ENCODE measurements at places on chromosomes 1 and 21. TPM values are rescaled to one million over a fixed set of nuclear protein-coding genes. Genes with fewer than 3 reads are reported as not detected.

The PBX1 gene
- total RNA-seq = 14.4 TPM

GRCh38 chr1:226364514-226364899, 43.4 kb downstream of the PARP1 start:
- peaks cover 96% of the 10 kb centered on the region for H3K36me3 ChIP-seq
- no peaks in the 10 kb centered on the region for H3K4me1 ChIP-seq
- no peak overlapping the region for H3K27ac ChIP-seq

GRCh38 chr1:185291652-185292051, 25.4 kb downstream of the IVNS1ABP start:
- H3K4me3 ChIP-seq = no peak overlapping the region
- H3K4me1 ChIP-seq = peaks cover 5% of the 10 kb centered on the region
- DNase-seq = no peak
- H3K36me3 ChIP-seq = peaks cover 19% of the 10 kb centered on the region
- H3K27ac ChIP-seq = no peak overlapping the region

The RORC gene
- total RNA-seq = 73.8 TPM

DNA sequence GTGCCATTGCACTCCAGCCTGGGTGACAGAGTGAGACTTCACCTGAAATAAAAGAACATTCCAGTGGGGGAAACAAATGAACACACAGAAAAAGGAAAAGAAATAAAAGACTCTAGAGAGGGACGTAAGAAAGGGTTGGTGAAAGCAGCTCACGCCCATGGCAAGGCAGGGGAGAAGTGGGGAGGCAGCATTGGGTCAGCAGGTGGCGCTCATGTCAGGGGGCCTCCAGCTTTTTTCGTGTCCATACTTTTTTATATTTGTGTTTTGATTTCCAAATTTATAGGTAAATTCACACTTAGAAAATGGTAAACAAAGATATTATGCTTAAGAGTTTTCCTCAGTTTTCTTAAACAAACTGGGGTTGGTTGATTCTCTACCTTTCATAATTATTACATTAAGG, 45.5 kb downstream of the VPS13D start:
- no peaks in the 10 kb centered on the region for H3K27me3 ChIP-seq
- H3K27ac ChIP-seq = no peak overlapping the region
- H3K4me1 ChIP-seq = no peaks in the 10 kb centered on the region
- peaks cover 90% of the 10 kb centered on the region for H3K36me3 ChIP-seq
- no peak overlapping the region for H3K4me3 ChIP-seq

DNA sequence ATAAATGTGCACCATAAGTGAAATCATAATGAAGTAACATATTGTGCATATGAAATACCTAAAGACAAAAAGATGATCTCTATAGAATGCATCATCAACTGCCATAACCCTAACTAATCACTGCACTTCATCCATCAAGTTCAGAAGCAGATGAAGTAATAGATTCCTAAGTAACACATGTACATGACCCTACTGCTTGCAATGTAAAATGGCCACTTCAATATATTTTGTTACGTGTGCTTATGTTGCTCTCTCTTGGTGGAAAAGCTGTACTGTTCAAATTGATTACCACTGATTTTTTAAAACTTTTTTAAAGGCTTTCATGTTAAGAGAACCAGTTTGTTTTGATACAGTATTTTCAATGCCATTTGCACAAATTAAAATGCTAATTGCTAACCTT, 141.8 kb downstream of the TTLL7 start:
- H3K4me1 ChIP-seq = peaks cover 15% of the 10 kb centered on the region
- H3K27ac ChIP-seq = no peak overlapping the region
- H3K4me3 ChIP-seq = no peak overlapping the region
- DNase-seq = no peak
- no peaks in the 10 kb centered on the region for H3K27me3 ChIP-seq

GRCh38 chr1:159663552-159663951, 50.8 kb downstream of the CRP start:
- no peaks in the 10 kb centered on the region for H3K36me3 ChIP-seq
- H3K27ac ChIP-seq = no peak overlapping the region
- H3K4me1 ChIP-seq = no peaks in the 10 kb centered on the region
- H3K4me3 ChIP-seq = no peak overlapping the region

DNA sequence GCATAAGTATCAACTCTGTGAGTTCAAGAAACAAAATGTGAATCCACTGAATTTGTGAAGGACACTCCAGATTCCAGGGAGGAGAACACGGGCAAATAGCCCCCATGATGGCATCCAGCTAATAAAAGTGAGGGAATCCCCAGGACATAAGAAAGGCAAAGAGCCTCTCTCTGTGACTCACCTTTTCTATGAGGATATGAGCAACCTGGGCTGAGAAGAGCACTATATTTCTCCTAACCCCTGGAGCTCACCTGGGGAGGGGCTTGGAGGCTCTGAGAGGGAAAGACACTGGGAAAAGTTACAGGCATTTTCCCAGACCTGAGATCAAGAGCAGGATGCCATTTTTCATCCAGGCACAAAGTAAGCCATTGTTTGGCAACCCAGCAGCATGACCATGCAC, 1298.8 kb downstream of the PLA2G4A start:
- H3K4me1 ChIP-seq = no peaks in the 10 kb centered on the region
- no peak for DNase-seq

The MIS18A gene
- 8.7 TPM for total RNA-seq

DNA sequence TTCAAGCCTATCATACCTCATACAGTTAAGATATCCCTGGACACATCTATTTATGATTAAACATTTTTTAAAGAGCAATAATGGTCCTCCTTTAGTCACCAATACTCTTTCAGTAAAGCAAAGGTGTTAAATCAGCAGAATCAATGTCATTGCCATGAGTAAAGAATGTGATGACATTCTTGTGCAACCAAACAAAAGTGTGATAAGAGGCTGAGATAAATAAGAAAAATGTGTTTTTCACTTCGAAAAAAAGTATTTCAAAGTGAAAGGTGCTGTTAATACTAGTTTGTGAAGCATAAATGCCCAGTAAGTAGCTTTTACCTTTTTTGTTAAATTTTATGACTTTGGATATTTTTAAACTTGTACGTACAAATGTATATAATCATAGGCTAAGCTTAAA, 8.4 kb downstream of the SLC44A5 start:
- no peaks in the 10 kb centered on the region for H3K36me3 ChIP-seq
- H3K4me1 ChIP-seq = no peaks in the 10 kb centered on the region
- DNase-seq = no peak
- no peak overlapping the region for H3K4me3 ChIP-seq
- H3K27me3 ChIP-seq = no peaks in the 10 kb centered on the region

- H3K4me1 ChIP-seq = no peaks in the 10 kb centered on the region
- H3K36me3 ChIP-seq = no peaks in the 10 kb centered on the region
- H3K27me3 ChIP-seq = no peaks in the 10 kb centered on the region
- no peak overlapping the region for H3K27ac ChIP-seq
- no peak for DNase-seq
Measured at GRCh38 chr1:95991787-95992520, 729.6 kb upstream of the PTBP2 start.

- no peaks in the 10 kb centered on the region for H3K4me1 ChIP-seq
- H3K4me3 ChIP-seq = no peak overlapping the region
- no peaks in the 10 kb centered on the region for H3K27me3 ChIP-seq
Measured at GRCh38 chr1:64318428-64318827, 115.0 kb downstream of the UBE2U start.

The SLC5A9 gene
- total RNA-seq = 2.9 TPM

DNA sequence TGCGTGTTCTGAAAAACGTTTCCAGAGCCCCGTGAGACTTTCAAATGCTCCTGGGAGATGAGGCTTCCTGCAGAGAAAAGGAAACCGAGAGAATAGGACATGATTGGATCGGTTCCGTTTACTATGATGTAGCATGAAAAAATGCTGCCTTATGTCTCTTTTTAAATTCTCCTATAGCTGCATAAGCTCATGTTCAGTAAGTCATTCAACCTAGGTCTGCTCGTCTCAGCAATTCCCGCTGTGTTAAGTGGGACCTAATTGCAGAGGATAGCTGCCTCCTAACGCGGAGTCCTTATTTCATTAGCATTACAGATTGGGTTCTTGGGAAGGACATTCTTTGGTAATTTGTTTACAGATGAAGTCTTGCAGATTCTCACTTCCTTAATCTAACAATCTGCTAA, 165.3 kb downstream of the GALNT2 start:
- H3K4me1 ChIP-seq = no peaks in the 10 kb centered on the region
- no peak overlapping the region for H3K27ac ChIP-seq
- H3K4me3 ChIP-seq = no peak overlapping the region
- no peak for DNase-seq

All from suprapubic skin (tissue), 4 donors.